Ovary (tissue), 10 donors: ENCODE measurements at places on chromosomes 3 and 15.
A peak's percentile ranks its signal among the peaks of the same experiment; 100 is the strongest.

- no peak for DNase-seq
Observed at GRCh38 chr3:71896751-71897150, 111.8 kb upstream of the PROK2 start.

DNA sequence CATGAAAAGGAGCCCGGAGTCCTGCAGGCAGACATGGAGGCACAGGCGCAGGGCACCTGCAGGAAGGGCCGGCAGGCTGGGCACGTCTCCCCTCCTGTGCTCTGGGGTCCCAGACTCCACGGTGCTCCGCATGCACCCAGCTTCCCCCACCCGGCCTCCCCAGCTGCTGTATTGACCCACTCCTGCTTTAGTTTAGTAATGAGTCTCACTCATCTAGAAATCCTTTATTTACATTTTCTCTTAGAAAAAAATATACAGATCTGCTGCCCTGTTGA is 8.5 kb downstream of the MESP2 start:
- no peak for DNase-seq

DNA sequence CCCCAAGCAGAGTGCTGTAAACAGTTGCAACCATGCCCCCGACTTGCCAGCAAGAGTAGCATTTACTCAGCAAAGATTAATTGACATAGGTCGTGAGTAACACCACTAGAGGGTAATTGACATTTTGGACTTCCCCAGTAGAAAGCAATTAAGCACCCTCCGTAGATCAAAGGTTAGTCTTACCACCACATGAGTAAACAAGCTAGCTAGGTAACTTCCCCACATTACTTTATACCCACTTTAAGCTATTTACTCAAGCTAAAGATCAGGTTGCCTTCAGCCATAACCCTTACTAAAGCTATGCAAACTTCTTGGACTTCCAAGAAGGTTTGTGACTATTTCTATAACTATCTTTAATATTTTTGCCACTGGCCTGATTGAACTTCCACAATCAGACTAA is 1072.7 kb downstream of the OTOL1 start:
- no peak for DNase-seq

- no peak for DNase-seq
Observed at GRCh38 chr3:83093222-83093572, 1331.8 kb upstream of the GBE1 start.

GRCh38 chr3:193951859-193952258 is 184.1 kb upstream of the HES1 start:
- no peak for DNase-seq

- DNase-seq, result no peak
Observed at GRCh38 chr3:4310971-4311370, 7.8 kb downstream of the SETMAR start.

DNA sequence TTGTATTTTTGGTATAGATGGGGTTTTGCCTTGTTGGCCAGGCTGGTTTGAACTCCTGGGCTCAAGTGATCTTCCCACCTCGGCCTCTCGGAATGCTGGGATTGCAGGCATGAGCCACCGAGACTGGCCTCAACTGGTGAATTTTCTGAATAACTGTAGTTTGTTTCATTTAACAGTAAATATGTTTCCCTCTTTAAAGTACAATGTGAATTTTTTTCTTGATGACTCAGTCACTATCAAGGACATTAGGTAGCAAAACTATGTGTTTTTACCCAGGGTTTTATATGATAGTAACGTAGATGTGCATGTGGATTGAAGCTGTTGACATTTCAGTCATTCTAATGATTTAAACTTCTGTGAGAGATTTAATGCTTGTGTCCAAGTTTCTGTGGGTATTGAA is 40.2 kb upstream of the MAPKBP1 start:
- no peak for DNase-seq

DNA sequence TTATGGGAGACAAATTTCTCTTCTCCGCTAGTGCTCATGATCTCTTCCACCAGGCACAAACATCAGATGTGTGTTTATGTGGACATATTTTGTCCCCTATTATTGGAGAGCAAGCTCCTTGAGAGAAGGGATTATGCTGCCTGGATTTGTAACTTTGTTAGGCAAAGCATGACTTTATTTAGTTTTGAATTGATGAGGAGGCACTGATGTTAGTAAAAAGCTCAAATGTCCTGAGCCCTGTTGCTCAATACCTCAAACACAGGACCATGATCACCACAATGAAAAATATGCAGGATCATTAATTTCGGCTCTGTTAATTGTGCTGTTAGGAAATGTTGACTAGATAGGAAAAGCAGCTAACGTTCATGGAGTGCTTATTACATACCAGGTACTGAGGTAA is 29.1 kb downstream of the SCG5 start:
- DNase-seq, result no peak

GRCh38 chr15:41631880-41632470 is 28.2 kb upstream of the MGA start:
- no peak for DNase-seq

DNA sequence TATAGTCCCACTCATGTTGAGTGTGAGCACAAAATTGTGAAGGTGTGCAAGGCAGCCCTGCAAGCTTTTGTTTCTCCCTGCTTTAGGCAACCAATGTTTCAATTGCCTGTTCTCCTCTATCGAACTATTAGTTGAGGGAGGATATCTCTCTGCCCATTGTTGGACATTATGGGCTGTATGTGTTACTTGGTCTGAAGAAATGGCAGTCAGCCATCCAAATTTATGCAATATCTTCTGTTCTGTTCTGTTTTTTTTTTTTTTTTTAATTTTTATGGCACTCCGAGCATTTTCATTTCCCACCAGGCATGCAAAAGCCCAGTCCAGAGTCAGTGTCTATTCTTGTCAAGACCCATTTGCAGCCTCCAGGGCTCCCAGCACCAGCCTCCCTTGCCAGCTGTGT is 44.0 kb downstream of the ANAPC13 start:
- DNase-seq, result no peak

DNA sequence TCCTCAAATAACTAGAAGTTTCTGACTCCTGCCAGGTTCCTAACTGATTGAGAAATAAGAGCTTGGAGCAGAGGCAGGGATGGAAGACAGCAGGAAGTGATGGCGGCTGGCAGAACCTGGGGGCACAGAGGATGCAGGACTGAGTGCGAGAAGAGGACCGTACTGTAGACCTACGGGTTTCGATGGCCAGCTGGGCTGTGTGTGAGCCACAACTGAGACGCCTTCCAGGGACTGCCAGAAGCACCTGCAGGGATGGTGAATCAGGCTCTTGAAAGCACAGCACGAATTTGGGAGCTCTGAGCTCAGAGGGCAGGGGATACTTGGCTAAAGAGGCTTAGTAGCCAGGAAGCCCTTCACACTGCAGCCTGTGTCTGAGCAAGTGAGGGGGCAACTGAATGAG is 165.6 kb downstream of the ABHD5 start:
- DNase-seq, result no peak

DNA sequence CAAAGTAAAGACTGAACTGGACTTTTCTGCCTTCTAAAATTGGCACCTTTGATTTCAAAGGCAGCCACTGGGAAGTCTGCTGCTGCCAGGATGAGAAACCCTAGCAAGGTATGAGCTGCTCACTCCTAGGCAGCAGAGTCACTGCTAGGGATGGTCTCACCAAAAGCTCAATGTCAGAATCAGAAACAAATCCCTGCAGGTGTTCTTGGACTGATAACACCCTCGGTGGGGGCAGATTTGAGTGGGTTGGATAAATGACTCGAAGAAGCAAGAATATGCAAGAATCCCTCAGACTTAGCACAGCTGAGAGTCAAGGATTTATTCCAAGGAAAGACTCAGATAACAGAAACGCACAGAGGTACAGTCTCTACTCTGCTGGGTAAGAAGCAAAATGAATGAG is 90.4 kb downstream of the PRICKLE2 start:
- DNase-seq, result no peak

GRCh38 chr3:187954516-187954872 is 199.5 kb upstream of the LPP start:
- no peak for DNase-seq

GRCh38 chr15:34772312-34772711 is 17.5 kb upstream of the GJD2 start:
- no peak for DNase-seq

GRCh38 chr3:31103623-31104180 is 209.2 kb upstream of the GADL1 start:
- no peak for DNase-seq

DNA sequence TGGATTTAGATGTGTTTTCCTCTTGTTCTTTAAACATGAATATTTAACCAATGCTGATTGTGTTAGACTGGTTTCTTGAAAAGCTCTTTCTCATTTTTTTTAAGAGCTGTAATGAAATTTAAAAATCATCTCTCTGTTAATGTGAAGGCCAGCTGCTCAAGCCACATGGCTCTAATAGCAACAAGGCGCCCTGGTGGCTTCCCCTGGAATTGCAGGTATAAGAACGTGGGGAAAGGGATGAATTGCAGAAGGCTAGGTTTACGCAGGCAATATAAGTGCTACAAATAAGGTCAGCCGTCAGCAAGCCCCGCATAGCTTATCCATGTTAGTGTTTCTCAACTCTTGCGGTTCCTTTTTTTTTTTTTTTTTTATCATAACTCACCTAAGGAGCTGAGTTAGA is 108.5 kb downstream of the SAMMSON start:
- no peak for DNase-seq

DNA sequence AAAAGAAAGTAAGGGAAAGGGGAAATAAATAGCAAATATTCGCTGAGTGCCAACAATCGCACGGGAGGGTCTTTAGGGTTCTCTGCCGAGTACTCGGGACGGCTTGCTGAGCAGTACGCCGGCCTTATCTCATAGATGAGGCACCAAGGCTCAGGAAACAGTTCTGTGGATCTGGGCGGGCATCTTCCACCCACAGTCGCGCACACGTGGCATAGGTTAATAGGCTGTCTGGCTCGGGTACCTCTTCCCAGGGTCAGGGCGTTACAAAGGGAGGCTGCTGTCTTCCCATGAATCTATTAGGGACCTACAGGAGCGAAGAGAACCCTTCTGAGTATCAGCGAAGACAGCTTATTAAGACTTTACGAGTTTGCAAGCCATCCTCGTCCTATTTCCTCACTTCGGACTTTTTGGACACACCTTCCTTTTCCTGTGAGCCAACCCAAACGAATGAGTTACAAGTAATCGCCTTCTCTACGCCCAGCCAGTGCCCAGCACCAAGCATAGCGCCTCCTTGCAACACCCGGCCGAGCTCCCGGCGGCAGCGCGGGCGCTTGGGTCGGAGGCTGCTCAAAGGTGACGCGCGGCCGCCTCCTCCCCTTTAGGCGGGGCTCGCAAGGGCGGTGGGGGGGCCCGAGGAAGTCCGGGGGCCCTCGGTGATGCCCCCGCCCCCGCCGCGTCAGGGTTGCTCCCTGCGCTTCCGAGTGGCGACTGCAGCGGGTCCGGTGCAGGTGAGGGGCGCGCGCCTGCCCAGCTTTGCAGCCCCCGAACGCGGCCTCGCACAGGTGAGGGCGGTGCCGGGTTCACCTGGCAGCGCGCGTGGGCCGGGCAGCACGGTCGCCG is at the start of gene MCTP2:
MCTP2 (plus strand) TSS at position 679 of the 840 bp plus-strand sequence. CDS start 66,705 bp downstream, outside the sequence.
- peak; percentile 40 for DNase-seq

GRCh38 chr3:126129398-126129891 is 45.5 kb upstream of the SLC41A3 start:
- DNase-seq, result no peak

GRCh38 chr3:177168431-177168830 is 28.9 kb downstream of the TBL1XR1 start:
- DNase-seq, result no peak

GRCh38 chr3:24595796-24596195 is 101.1 kb upstream of the THRB start:
- DNase-seq, result no peak

DNA sequence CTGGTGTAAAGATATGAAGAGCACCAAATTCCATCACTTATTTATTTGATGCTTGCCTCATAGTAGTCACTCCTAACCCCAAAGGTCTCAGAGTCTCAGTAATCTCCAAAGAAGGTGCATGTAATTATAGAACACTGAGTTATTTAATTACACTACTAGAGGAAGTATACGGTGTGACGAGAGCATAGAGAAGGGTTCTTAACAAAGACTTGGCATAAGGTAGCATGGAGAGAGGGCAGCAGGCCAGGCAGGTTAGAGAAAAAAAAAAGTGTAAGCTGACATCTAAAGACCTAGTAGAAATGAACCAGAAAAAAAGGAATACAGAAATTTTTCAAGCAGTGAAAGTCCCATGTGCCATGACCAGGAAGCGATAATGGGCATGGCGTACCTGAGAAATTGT is 213.3 kb upstream of the TGFBR2 start:
- DNase-seq, result no peak

- no peak for DNase-seq
Observed at GRCh38 chr15:95929232-95929846, 401.2 kb upstream of the NR2F2 start.

DNA sequence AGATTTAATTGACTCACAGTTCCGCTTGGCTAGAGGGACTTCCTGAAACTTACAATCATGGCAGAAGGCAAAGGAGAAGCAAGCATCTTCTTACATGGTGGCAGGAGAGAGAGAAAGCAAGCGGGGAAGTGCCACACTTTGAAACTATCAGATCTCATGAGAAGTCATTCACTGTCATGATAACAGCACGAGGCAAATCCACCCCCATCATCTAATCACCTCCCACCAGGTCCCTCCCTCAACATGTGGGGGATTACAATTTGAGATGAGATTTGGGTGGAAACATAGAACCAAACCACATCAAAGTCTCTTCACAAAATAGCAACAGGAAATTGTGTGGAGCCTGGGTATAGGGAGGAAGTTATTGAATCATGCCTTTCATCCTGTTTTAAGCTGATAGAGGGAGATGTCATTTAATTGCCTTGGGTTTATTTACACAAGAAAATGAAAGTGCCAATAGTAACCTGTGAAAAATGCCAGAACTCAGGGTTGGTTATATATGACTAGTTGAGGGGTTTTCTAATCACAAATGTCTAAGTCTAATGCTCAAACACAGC is 624.8 kb upstream of the LMCD1 start:
- no peak for DNase-seq

DNA sequence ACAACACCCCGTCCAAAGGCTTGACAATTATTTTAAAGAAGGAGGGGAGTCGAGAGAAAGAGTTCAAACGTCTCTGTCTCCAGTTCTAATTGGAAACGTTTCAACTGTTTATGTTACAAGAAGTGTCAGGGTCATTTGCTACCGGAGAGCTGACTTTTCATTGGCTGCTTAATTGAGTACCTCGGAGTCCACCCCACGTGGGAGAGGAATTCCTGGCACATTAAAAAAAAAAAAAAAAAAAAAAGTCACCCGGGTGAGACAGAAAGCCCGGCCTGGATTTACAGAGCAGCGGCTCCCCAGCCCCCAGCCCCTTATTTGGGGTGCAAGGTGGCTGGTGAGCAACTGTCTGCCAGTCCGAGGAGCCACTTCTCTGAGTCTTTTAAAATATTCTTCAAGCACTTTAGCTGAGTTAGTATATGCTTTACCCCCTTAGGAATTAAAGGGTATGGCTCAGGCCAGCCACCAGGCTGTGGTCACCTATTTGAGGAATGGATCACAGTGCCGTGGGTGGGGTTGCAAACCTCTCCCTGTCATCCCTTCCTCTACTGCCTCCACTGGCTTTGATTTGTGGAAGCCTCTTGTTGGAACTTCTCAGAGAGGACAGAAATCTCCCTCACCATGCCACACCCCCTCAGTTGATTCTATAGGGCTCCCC is 3.9 kb upstream of the TLE3 start:
- DNase-seq, result peak; percentile 82
